Hematopoietic multipotent progenitor cell treated with erythropoietin and hydrocortisone succinate and interleukin-3 and kit ligand, for 15 days (in vitro differentiated cells): ENCODE measurements at places on chromosomes 12 and 14.

DNA sequence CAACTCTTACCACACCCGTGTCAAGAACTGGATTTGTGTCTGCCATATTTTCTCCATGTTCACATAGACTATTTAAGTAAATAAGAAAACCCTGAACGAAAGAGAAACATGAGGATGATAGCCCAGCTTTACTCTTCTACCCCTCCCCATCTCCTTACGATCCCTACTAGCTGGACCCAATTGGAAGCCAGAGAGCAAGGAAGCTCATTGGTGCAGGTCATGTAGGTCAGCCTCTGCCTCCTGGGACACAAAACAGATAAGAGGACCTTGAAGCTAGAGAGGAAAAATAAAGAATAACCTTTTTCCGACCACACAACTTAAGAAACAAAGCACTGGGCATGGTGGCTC, 124.6 kb upstream of the ATF7IP start:
- DNase-seq, result no peak

GRCh38 chr14:58297412-58297761, 968 bp upstream of the ARID4A start:
- DNase-seq, result no peak

GRCh38 chr14:59507752-59508103, 23.4 kb downstream of the JKAMP start:
- no peak for DNase-seq

DNA sequence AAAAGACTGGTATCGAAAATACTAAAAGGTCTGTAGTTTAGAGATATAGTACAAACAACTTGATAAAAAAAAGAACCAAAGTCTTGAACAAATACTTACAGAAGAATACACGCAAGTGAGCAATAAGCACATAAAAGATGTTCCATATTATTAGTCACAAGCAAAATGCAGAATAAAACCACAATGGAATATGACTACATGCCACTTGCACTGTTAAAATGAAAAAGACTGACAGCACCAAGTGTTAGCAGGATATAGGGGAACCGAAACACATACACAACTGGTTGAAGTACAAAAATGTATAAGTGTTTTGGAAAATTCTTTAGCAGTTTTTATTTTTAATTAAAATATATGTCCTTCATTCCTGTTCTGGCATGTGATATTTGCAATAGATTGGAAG, 3.6 kb downstream of the CLEC2A start:
- no peak for DNase-seq

GRCh38 chr12:54941659-54942058, 42.9 kb downstream of the TESPA1 start:
- no peak for DNase-seq

- DNase-seq, result no peak
Observed at GRCh38 chr12:124227951-124228711, 66.8 kb upstream of the RFLNA start.

GRCh38 chr12:49478949-49479664, 59.7 kb upstream of the KCNH3 start:
- no peak for DNase-seq

GRCh38 chr12:104578453-104578852, 121.7 kb downstream of the CHST11 start:
- no peak for DNase-seq

- DNase-seq, result peak; percentile 26
Observed at GRCh38 chr12:79737875-79738718, 47.3 kb upstream of the PAWR start.

DNA sequence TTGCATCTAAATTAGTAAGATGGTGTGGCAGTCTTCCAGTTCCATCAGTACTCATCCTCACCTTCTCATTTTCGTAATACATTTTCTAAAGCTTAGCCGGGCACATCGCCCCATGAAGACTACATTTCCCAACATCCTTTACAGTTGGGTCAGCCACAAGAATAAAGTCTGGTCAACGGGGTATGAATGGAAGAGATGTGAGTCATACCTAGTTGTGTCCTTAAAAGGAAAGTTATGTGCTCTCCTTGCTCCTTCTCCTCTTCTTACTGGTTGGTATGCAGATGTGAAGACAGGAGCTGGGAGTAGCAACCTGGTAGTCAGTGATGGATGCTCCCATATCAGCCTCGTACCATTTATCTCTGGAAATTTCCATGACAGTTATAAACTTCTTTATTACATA, 35.9 kb upstream of the EGLN3 start:
- DNase-seq, result no peak

DNA sequence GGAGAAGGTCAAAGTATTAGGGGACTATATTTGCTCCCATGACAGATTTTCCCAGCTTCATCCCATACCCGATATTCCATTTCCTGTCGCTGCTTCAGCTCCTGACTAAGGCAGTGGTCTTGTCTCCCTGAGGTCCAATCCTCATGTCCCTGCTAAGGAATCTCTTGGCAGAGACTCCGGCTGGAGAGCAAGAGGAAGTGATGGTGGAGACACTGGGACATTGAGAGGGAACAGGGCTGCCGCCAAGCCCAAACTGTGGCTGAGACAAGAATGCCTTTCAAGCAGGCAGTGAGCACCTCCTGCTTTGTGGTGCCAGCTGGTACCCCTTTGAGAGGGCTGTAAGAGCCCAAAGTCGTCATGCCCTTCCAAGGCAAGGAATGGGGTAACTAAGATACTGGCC, 5.5 kb downstream of the SP7 start:
- no peak for DNase-seq

DNA sequence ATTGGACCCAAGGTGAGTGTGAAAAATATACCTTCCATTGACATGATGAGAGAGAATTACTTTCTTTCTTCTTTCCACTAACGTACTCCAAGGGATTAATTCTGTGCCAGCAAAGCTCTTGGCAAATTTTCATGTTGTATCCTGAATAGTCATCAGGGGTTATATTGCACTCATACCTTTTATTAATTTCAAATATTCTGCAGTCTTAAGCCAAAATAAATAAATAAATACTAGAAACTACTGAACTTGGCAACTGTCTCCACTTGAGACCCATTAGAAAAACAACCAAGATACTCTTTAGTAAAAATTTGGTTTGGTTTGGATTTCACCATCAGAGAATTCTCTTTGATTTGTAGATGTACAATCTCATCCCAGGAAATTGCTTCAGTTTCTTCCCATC, 22.1 kb upstream of the CLEC14A start:
- DNase-seq, result no peak

- DNase-seq, result no peak
Observed at GRCh38 chr14:64212666-64213065, 81.5 kb downstream of the ESR2 start.

- DNase-seq, result no peak
Observed at GRCh38 chr14:88468406-88468805, 82.9 kb downstream of the SPATA7 start.

- DNase-seq, result peak; percentile 77
Observed at GRCh38 chr14:75654127-75654732, 6.4 kb downstream of the ERG28 start.

- no peak for DNase-seq
Observed at GRCh38 chr12:124848621-124849380, 14.9 kb downstream of the SCARB1 start.

DNA sequence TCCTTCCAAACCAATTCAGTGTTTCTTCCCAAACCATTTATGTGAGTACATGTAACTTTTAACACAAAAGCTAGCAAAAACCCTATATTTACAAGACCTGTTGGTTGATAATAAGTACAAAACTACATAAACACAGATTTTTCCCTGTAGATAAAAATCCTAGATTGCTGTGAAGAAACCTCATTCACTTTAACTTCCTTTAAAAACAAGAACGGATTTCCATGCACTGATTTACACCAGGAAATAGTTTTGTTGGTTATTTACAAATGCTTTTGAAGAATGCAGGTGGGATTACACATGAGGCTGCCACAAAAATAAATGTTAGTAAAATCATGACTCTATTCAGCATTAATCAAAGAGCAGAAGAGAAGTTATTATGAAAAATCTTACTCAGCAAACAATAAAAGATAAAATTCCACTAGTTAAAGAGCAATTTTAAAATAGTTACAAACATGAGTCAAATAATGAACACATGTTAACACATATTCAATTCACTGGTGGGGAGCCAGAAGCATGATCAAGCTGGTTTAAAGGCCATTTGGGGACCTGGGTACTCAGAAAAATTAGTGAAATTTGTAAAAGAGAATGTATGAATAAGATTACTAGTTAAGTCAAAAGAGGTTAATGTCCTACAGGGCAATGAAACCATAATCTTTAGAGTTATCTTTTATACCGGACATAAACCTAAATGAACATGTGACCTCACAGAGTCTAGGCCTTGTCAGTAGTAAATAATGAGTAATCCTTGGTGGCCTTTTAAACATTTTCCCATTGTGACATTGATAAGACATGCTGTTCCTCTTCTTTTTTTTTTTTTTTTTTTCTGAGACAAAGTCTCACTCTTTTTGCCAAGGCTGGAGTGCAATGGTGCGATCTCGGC, 79.9 kb downstream of the PHLDA1 start:
- DNase-seq, result no peak

- no peak for DNase-seq
Observed at GRCh38 chr12:47561746-47562145, 144.1 kb downstream of the RPAP3 start.

- no peak for DNase-seq
Observed at GRCh38 chr12:18861287-18861858, 123.5 kb downstream of the CAPZA3 start.

DNA sequence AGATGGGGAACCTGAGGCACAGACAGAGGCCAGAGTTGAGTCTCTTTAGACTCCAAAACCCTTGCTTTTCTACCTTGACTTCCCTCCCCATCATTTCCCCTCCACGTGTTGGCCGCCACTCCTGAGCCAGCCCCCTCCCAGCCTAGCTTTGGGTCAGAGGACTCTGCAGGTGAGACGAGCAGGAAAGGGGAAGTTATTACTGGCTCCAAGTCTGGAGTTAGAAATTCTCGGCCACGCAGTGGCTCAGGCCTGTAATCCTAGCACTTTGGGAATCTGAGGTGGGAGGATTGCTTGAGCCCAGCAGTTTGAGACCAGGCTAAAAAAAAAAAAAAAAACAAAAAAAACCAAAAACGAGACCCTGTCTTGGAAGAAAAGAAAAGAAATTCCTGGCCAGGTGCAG, 8.8 kb downstream of the VSX2 start:
- no peak for DNase-seq

- DNase-seq, result no peak
Observed at GRCh38 chr12:84502907-84503787, 409.5 kb downstream of the SLC6A15 start.

DNA sequence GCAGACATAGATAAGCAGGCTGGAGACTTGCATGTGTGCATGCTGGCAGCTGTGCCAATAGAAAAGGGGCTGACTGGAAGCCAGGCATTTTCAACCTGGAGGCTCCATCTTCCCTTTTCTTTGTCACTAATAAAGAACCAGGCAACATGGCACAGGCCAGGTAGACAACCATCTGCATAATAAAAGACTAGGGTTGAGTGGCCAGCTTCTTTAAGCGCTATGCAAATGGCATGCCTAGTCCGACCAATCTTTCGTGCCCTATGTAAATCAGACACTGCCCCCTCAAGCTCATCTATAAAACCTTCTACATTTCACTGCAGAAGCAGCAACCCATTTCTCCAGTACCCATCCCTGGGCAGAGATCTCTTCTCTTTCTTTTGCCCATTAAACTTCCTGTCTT, 4.6 kb upstream of the KLRC1 start:
- no peak for DNase-seq
